Cortex of kidney (tissue), 1 donor: ENCODE measurements at places on chromosomes 6 and 20.

GRCh38 chr6:109292983-109293586, 89.2 kb downstream of the CD164 start:
- no peak for DNase-seq

GRCh38 chr20:37973059-37973910, 60.0 kb downstream of the TTI1 start:
- no peak for DNase-seq

- DNase-seq: peak; percentile 7
These were observed 171.3 kb upstream of the AGPAT4 start for GRCh38 chr6:161445021-161445799.

- no peak for DNase-seq
These were observed 98.5 kb downstream of the ARMC2 start for GRCh38 chr6:108946695-108947094.

GRCh38 chr6:21764989-21765388, 171.4 kb downstream of the SOX4 start:
- DNase-seq: no peak

GRCh38 chr20:46117704-46118467, at the start of gene CD40:
CD40 (plus strand) TSS chr20:46118314; CDS start chr20:46118344, 30 bp downstream.
- no peak for DNase-seq

DNA sequence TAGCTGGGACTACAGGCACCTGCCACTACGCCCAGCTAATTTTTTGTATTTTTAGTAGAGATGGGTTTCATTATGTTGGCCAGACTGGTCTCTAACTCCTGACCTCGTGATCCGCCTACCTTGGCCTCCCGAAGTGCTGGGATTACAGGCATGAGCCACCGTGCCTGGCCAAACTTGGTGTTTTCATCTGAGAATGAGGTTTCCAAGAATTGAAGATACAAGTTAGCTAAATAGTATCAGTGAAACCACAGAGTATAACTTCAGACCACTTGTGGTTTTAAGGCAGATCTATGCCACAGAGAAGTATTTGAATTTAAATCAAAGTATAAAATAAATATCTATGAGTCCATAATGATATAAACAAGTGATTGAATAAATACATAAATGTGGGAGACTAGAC, 70.1 kb downstream of the SLC16A10 start:
- no peak for DNase-seq

GRCh38 chr6:117169064-117169665, 96.2 kb upstream of the VGLL2 start:
- no peak for DNase-seq

DNA sequence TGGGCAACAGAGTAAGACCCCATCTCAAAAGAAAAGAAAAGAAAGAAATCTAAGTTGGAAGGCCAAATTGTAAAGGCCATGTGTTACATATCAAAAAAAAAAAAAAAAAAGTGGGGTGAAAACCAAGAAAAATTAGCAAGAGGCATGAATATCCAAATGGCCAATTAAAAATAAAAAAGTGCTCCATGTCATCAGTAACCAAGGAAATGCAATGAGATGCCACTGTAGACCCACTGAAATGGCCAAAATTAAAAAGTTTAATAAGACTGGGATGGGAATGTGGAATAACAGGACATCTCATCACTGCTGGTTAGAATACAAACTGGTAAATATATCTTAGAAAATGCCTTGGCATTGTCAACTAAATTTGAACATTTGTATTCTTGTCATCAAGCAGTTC, 30.1 kb upstream of the BCLAF1 start:
- no peak for DNase-seq

GRCh38 chr6:150841697-150842096, 23.8 kb upstream of the MTHFD1L start:
- DNase-seq: no peak

GRCh38 chr20:48156521-48156920, 371.2 kb upstream of the SULF2 start:
- DNase-seq: no peak

- DNase-seq: no peak
These were observed 39.5 kb downstream of the ELOVL5 start for GRCh38 chr6:53309059-53309900.

DNA sequence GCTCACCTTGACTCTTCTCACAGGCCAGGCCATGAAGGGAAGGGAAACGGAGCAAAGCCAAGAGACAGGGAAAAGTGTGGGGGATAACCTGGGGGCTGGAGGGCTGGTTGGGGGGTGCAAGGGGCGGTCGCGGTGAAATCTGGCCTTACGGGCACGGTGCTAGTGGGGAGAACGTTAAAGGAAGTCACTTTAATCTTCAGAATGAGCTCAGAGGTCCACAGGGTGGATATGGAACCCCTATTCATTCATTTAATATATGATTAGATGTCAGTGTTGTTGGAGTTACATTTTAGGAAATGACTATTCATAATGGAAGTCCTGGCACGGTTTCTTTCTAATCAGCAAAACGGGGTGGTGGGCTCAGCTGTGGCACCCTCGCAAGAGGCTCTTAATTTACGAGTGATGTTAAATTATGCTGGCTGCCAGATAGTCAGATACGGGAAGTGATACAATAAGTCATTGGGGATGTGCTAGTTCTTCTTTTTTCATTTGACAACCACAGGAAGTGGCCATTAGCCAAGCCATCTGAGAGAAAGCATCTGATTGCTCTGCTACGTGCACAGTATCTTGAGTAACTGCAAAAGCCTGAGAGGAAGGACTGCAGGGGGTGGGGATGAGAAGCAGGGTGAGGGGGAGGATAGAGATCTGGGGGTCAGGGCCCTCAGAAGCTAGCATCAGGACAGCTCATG, 253.0 kb downstream of the QKI start:
- DNase-seq: no peak

- DNase-seq: no peak
These were observed 315.6 kb upstream of the CITED2 start for GRCh38 chr6:139690007-139690406.

- no peak for DNase-seq
These were observed 642 bp downstream of the GZF1 start for GRCh38 chr20:23362392-23363256.

GRCh38 chr6:4093288-4093687, 14.4 kb upstream of the FAM217A start:
- no peak for DNase-seq

GRCh38 chr20:4956200-4956810, 45.0 kb downstream of the SLC23A2 start:
- no peak for DNase-seq

- DNase-seq: no peak
These were observed 22.3 kb upstream of the THEMIS start for GRCh38 chr6:127923135-127923534.
